ENCODE measurements at places on chromosomes 7 and 10.

- no peaks in the 10 kb centered on the region for H3K36me3 ChIP-seq
- no peaks in the 10 kb centered on the region for H3K4me1 ChIP-seq
- no peaks in the 10 kb centered on the region for H3K27me3 ChIP-seq
- H3K27ac ChIP-seq = no peak overlapping the region
- no peak overlapping the region for H3K4me3 ChIP-seq
These were observed 53.8 kb upstream of the TCF7L2 start for GRCh38 chr10:112896273-112896672.

- H3K27me3 ChIP-seq = no peaks in the 10 kb centered on the region
- peaks cover 1% of the 10 kb centered on the region for H3K36me3 ChIP-seq
- H3K4me3 ChIP-seq = peak overlapping the region; percentile 84
- peak overlapping the region; percentile 94 for H3K27ac ChIP-seq
- peaks cover 37% of the 10 kb centered on the region for H3K4me1 ChIP-seq
- peak; percentile 34 for DNase-seq
These were observed 844 bp downstream of the FBXW4 start for GRCh38 chr10:101693978-101694673.

GRCh38 chr10:61919646-61920215, 18.2 kb downstream of the ARID5B start:
- H3K4me3 ChIP-seq = no peak overlapping the region
- H3K27me3 ChIP-seq = no peaks in the 10 kb centered on the region
- DNase-seq = no peak

DNA sequence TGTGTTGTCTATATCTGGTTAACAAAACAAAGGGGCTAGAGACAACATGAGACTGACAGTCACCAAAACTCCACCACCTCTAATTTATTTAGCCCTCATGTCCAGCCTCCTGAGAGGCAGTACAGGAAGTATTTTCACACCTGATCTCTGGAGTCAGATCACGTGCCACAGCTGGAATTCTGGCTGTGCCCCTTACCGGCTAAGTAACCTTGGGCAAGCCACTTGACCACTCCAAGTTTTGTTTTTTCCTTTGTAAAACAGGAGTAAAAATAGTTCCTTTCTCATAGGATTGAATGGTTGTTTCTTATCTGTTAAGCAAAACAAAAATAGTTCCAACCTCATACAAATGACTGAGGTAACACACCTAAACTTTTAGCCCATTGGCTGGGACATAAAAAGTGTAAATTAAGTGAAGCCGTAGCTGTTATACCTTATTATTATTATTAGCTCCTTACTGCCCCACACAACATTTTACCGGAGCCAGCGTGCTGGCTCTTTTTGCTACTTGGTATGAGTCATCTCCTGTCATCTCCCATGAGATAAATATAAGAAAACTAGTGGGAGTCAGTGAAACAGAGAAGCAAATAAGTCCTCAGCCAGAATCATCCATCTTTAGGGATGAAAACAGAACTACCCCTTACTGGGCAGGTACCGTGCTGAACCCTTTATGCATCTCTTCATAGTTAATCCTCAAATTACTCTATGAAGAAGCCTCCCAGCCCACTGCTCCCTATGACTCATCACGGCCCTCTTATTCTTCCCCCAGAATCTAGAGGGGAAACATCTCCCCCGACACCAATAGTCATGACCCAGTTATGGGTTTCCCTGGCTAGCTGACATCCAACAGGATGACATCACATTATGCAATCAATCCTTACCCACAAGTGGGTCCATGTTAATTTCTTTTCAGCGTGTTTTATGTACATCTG, 44.9 kb downstream of the PPP1R3C start:
- no peaks in the 10 kb centered on the region for H3K36me3 ChIP-seq
- H3K27ac ChIP-seq = no peak overlapping the region
- H3K4me3 ChIP-seq = no peak overlapping the region

DNA sequence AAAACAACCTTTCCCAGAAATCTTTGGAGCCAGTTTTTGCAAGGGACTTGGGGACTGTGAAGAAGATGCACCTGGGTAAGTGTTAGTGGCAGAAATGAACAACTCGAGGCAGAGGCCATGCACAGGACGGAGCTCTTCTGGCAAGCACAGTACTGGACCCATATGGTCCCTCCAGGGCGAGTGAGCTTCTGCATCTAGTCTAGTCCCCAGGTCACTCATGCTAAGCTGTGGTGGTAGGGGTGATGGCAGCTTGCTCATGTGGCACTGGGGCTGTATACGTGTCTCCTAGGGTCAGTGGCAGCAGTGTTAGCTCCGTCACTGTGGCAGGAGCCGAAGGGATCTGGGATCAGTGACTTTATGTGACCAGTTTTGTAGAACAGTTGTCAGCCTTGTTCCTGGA, 9.3 kb upstream of the LRRC61 start:
- no peaks in the 10 kb centered on the region for H3K27me3 ChIP-seq
- H3K4me1 ChIP-seq = no peaks in the 10 kb centered on the region
- peaks cover 3% of the 10 kb centered on the region for H3K36me3 ChIP-seq

DNA sequence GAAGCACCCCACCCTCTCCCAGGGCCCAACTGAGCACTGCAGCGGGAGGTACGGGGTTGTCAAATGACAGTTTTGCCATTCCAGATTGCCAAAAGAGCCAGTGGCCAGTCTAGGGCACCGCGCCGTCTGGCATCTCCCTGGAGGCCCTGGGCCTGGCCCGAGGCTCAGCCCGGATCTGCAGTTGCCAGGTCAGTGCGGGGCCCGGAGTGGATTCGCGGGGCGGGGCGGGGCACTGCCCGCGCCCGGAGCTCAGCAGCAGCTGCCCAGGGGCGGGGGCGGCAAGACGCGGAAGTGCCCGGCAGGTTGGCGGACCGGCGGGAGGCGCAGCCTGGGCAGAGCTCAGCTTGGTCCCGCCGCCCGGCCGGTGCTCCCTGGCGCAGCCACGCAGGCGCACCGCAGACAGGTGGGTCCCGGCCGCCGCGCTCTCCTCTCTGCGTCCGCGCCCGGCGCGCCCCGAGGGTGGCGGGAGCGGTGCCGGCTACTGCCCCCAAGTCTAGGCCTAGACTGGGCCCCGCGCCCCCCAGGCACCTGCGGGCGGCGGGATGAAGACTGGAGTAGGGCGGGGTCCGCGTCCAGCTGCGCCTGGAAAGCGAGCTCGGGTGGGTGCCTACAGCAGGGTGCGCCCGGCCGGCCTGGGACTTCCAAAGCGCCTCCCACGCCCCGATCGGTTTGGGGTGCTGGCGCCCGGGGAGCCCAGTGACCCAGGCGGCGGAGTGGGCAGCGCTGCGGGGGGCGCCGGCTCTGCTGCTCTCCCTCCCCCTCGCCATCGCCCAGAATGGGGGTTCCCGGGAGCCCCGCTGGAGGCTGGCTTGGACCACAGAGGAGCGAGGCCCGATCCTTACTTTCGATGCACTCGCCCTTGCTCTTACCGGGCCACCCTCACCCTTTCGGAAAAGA, at the start of gene IRF5:
IRF5 (plus strand) TSS at position 281 of the 897 bp plus-strand sequence. CDS start 4,155 bp downstream, outside the sequence.
- H3K36me3 ChIP-seq = no peaks in the 10 kb centered on the region
- no peaks in the 10 kb centered on the region for H3K27me3 ChIP-seq
- H3K4me1 ChIP-seq = peaks cover 45% of the 10 kb centered on the region
- peak within 1 kb of the TSS; percentile 74 for H3K27ac ChIP-seq
- H3K4me3 ChIP-seq = peak within 1 kb of the TSS; percentile 67
- peak; percentile 34 for DNase-seq

- DNase-seq = peak; percentile 28
- peaks cover 5% of the 10 kb centered on the region for H3K4me1 ChIP-seq
- no peak overlapping the region for H3K27ac ChIP-seq
- H3K4me3 ChIP-seq = no peak overlapping the region
- H3K27me3 ChIP-seq = no peaks in the 10 kb centered on the region
These were observed 82.4 kb downstream of the ADCYAP1R1 start for GRCh38 chr7:31134246-31135188.

GRCh38 chr7:113331155-113331898, 213.0 kb upstream of the SMIM30 start:
- H3K36me3 ChIP-seq = no peaks in the 10 kb centered on the region
- no peaks in the 10 kb centered on the region for H3K27me3 ChIP-seq
- DNase-seq = no peak
- no peak overlapping the region for H3K4me3 ChIP-seq
- no peaks in the 10 kb centered on the region for H3K4me1 ChIP-seq

Measured in CD4-positive, CD25-positive, alpha-beta regulatory T cell (primary cell).